ENCODE measurements at places on chromosomes 2 and 18.
A peak's percentile ranks its signal among the peaks of the same experiment; 100 is the strongest.

GRCh38 chr2:131635611-131636010 lies 107.9 kb downstream of the CCDC74A start:
- DNase-seq: no peak

DNA sequence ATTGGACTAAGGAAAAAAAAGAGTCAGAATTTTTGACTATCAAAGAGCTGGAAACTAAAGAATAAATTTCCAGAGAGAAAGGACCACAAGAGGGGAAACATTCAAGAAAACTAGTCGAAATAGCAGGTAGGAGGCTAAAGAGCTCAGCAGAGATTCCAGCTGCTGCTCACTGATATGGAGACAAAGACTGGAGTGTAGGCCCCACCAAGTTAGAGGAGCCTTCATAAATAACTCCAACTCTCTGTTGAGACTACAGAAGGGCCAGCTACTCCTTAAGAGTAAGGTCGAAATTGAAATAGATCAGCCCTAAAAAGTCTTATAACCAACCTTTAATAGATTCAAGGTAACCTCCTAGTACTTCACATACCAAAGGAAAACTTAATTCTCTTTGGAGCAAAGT lies 31.1 kb downstream of the SS18 start:
- no peak for DNase-seq

DNA sequence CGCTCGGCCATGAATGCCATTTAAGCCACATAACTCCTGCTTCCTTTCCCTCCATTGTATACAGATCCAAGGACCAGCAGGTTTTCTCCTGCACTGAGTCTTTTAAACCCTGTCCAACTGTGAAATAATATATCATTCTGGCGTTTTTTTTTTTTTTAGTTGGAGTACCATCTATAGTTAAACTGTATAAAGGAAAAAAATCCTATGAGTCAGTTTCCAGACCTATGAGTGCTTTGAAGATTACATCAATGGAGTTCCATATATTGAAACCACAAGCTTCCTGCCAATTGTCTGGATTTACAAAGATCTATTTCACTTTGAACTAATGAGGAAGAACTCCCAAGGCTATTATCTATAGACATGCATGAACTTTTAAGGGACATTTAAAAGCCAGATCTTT lies 2.4 kb upstream of the MALT1 start:
- DNase-seq: no peak

DNA sequence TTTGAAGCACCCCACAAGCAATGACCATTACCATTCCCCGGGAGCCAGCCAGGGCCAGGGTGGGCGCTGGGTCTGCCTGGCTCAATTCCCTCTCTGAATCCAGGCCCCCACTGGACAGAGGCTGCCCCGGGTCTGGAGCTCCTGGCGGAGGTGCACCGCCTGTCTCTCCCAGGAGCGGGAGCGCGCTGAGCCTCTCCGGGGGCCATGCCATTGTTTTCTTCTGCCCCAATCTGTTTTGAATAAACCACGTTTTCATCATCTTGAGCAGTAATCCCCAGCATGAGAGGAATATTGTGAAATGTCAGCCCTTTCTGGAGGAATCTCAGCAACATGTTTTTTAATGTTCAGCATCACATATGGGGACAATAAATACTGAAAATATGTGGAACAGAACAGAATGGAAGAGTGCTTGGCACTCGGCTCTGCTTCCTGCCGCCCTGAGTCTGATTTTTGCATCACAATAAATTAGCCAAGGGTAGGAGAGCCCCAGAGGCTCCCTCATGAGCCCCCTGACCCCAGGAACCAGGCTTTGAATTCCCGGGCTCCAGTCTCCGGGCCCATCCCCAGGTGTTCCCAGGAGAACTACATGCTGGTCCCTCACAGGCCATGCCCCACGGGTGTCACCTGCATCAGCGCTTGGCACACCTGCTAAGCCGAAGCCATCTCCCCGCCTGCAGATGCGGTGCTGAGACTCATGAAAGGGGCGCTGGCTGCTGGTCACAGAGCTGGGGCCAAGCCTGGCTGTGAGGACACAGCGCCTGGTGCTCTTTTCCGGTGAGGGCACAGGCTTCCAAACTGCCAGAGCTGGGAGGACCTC lies 88.8 kb downstream of the INHBB start:
- no peak for DNase-seq

DNA sequence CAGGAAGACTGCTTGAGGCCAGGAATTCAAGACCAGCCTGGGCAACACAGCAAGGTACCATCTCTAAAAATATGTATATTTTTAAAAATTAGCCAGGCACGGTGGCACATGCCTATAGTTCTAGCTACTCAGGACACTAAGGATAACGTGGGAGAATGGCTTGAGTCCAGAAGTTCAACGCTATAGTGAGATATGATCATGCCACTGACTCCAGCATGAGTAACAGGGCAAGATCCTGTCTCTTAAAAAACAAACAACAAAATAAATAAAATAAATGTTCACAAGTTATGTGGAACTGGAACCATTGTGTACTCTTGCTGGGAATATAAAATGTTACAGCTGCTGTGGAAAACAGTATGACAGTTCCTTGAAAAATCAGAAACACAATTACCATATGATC lies 47.2 kb downstream of the USP34 start:
- no peak for DNase-seq

DNA sequence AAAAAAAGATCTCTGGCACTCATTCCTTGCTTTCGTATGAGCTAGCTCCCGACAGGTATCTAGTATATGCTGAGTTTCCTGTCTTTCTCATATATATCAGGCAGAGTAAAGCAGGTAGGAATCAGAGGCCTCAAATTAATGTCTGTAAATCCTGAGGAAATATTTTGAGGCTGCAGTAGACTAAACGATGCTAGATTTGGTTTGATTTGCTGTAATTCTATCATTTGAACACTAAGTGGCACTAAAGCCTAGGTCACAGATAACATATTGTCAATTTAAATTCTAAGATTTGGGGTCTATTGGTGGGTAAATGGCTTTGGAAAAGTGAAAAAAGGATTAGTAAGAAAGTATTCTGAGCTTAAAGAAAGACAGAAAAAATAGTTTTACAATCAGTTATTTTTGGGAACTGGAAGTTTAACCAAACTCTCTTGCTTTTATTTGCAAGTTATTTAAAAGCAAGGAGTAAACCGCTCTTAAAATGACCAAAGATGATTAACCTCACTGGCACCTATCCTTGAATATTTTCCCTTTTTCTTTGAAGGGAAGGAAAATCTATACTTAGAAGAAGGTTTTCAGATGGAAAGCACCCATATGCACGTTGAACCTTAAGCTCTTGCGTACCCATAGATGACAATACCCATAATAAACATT lies 37.6 kb upstream of the SLC4A10 start:
- peak; percentile 62 for DNase-seq

- DNase-seq: peak; percentile 97
Observed at GRCh38 chr2:116719836-116720235, 1094.7 kb upstream of the DDX18 start.

DNA sequence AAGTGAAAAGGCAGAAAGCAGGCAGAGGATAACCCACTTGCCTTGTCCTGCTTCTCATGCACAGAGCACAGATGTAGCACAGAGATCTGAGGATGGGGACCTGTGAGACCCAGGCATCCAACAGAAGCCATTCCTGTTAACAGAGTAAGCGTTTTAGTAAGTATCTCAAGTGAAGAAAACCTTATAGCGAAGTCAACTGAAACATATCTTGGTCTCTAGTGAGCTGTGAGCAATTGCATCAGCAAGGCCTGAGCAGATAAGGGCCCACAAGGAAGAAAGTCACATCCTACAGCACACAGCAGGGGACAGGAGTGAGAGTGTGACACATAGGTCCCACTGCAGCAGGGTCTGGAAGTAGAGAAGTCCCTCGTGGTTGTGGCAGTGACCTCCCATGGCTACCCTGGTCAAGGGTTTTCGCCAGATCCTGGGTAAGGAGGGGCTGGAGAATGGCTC lies 248.7 kb upstream of the TNP1 start:
- DNase-seq: no peak

GRCh38 chr18:25352629-25353005 lies 651 bp upstream of the ZNF521 start:
- no peak for DNase-seq

GRCh38 chr18:13672657-13673056 lies 53.7 kb downstream of the FAM210A start:
- DNase-seq: no peak

GRCh38 chr18:34942975-34943374 lies 98.2 kb upstream of the MAPRE2 start:
- DNase-seq: no peak

DNA sequence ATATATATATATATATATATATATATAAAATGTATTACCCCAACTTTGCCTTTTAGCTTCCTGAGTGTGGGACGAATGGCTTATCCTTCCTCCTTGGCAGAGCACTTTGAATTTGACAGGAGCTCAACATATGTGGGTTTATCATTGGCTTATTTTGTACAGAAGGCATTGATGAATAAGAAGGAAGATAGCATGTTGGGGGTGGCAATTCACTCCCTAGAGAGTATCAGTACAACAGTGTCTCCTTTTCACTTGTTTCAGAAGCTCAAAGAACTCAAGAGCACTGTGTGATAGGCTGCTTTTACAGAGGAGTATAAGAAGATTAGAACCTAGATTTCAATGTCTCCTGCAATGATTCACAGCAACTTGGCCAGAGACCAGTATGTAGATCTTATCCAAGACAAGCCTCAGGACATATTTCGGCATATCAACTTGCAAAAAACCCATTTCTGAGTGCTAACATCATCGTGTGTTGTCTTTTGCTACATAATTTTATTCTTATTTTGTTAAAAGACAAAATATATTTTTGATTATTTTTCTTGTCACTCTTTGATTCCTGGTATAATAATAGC lies 345.8 kb downstream of the SOCS6 start:
- no peak for DNase-seq

DNA sequence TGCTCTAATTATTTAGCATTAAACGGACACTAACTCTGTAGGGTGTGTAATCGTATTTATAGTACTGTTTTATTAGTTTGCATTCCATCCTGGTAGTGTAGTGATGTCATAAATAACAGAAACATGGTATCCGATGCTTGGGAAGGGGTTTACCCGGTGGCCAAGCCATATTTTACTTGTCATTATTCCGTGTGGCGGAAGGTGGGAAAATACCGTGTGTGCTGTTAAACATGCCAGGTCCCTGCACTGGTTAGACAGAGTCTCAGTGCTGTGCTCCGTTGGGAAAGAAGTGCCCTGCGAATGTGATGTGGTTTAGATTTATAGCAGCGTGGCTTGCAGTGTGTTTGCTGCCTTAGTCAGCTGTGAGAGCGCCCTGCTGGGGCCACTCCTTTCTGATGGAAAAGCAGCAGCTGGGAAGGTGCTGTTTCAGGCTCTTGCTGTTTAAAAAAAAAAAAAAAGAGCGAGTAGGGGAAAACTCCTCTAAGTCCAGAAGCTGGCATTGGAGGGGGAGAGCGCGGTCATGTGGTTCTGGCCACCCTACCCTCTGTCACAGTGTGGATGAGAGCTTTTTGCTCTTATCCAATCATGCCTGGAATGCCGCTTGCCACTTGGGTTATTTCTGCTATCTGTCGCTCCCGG lies 211.0 kb downstream of the NEDD4L start:
- no peak for DNase-seq

- DNase-seq: no peak
Observed at GRCh38 chr2:196565106-196565765, 74.3 kb upstream of the CCDC150 start.

GRCh38 chr2:9334761-9335160 lies 88.6 kb downstream of the ITGB1BP1 start:
- DNase-seq: no peak

DNA sequence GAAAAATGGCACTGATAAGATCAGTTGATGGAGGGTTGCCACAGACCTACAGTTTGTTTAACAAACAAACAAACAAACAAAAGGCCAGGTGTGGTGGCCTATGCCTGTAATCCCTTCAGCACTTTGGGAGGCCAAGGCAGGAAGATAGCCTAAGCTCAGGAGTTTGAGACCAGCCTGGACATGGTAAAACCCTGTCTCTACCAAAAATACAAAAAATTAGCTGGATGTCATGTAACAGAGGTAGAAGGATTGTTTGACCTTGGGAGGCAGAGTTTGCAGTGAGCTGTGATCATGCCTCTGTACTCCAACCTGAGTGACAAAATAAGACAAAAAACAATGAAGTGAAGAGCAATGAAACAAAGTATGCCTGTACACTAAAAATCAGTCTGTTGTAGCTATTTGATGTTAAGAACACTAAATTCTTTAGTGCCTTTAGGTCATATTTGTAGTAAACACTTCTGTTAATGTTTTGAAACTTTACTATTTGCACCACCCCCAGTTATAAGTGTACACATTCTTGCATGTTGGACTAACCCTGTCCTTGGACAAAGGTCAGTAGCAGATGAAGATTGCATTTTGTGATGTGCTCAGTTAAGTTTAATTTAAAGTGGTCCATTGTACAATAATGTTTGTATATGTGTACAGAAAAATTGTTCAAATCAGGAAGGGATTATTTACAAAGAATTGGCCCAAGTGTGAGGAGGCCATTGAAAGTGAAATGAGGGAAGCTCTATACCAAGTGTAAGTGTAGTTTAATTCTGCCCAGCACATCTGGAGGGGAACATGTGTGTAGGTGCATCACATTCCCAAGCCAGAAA lies 73.9 kb downstream of the KYNU start:
- DNase-seq: no peak

- DNase-seq: no peak
Observed at GRCh38 chr2:234373060-234373459, 123.8 kb downstream of the ARL4C start.

- peak; percentile 65 for DNase-seq
Observed at GRCh38 chr2:133710613-133711012, 142.3 kb upstream of the NCKAP5 start.

DNA sequence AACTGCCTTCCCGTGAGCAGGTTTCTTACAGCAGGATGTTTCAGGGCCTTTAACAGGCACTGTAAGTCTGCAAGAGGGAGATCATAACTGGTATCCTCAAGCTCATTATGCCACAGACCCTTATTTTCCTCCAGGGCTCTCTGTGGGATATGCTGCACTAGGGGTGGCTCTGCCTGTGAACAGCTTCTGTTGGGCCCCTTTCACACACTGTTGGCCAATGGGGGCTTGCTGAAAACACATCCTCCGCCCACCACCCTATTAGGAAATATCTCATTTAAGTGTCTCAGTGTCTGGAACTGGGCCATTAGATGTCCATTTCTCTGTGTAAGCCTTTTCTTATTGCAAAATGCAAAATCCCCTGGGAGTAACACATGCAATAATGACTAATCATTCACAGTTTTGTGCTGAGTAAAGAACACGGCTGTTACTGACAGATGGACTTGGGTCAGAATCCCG lies 414.3 kb upstream of the HS6ST1 start:
- no peak for DNase-seq

GRCh38 chr2:165192729-165193128 lies 11.1 kb downstream of the SCN3A start:
- DNase-seq: no peak

GRCh38 chr2:32910883-32911598 lies 35.7 kb upstream of the LTBP1 start:
- no peak for DNase-seq

DNA sequence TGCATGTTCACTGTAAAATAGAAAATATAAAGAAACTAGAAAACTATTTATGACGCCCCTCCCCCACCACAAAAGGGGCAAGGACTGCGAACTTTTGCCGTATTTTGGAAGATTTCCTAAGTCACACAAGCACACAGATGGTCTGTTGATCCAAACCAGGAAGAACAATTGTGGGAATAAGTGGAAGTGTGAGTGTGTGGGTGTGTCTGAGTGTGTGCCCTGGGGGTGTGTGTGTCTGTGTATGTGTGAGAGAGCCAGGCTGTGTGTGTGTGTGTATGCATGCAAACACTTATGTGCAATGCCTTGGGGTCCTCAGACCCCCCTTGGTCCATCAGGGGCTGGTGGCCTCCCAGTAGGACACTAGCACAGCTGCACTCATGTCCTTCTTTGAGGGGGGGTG lies 43.1 kb downstream of the HPCAL1 start:
- no peak for DNase-seq

Measured in NCI-H1105 treated with DMSO at 0.1 percent for 48 hours (cell line).